ENCODE measurements at places on chromosomes 11 and 22.

- no peak for DNase-seq
These were observed 71.4 kb downstream of the CSNK2A3 start for GRCh38 chr11:11281626-11282025.

DNA sequence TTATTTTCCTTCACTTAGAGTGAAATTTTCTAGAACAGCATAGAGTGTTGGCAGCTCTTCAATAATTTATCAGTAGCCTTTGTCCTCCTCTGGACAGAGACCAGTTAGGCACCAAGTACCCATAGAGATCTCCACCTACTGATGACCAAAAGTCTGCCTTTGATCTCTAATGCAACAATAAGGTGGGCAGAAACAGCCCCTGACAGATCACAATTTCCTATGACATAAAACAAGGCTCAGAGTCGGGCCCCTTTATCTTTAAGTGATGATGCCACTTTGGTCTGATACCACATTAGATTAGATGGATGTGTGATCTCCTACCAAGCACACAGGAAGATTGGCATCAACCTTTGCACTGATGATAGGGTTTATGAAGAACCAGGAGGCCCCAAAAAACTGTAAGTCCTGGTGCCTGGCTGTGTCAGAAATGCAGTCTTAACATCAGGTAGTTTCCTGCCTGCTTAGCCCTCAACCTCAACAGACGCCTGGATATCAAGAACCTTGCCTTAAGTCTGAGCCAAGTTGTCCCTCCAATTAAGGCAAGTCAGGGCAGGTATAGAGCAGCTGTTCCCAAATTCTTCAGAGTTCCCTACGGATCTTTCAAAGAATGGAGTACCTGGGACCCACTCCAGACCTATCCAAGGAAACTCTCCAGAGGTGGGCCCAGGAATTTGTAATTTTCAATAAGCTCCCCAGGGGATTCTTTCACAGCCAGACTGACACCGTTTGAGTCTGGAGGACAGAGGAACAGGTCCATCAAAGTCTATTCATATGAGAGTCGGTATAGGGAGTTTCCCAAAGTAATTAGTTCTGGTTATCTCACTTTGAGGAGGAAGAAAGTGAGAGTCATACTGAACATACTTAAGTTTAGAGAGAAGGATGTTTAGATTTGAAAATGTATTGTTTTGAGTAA lies 30.6 kb upstream of the TMPRSS4 start:
- peak; percentile 21 for DNase-seq

GRCh38 chr11:114259551-114259983 lies 36.6 kb upstream of the NNMT start:
- DNase-seq, result no peak

DNA sequence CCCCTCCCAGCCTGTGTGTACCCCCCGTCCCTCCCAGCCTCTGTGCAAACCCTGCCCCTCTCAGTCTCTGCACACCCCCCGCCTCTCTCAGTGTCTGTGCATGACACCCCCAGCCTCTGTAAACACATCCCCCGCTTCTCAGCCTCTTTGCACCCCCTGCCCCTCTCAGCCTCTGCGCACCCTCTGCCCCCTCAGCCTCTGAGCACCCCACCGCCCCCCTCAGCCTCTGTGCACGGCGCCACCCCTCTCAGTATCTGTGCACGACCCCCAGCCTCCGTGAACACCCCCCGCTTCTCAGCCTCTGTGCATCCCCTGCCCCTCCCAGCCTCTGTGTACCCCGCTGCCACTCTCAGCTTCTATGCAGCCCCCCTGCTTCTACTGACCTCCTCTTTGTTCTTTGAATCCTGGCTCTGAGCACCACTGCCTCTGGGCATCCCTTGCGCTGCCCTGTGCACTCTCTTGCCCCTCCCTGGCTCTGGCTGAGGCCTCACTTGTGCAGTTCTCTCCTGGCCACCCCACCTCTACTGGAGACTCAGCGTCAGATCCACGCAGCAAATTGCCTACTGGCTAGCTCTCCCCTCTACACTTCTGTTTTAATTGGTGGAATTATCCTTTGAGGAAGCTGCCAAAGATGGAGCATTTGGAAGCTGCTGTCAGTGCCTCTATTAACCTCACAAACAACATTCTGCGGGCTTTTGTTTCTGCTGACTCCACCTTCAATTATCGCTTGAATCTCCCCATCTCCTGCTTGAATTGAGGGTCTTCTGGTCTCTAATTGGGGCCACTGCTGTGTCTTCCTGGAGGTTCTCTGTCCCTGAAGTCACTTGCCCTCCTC lies 838.6 kb downstream of the TBC1D22A start:
- DNase-seq, result no peak

DNA sequence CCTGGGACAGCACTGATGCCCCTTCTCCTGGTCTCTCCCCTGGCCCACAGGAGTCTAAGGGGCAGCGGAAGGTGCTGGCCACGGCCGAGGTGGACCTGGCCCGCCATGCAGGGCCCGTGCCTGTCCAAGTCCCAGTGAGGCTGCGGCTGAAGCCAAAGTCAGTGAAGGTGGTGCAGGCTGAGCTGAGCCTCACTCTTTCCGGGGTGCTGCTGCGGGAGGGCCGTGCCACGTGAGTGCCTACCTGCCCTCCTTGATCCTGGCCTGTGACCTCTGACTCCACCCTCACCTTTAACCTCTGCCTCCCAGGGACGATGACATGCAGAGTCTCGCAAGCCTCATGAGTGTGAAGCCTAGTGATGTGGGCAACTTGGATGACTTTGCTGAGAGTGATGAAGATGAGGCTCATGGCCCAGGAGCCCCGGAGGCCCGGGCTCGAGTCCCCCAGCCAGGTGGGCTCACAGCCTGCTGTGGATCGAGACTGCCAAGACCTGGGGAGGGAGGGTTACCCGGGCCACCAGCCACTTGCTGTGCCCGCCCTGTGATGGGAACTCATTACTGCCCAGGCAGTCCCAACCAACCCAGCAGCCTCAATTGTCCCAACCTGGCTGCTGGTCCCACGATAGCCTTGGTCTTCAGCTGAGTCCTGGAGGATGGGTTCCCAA lies 4.3 kb downstream of the EHBP1L1 start:
- DNase-seq, result no peak

DNA sequence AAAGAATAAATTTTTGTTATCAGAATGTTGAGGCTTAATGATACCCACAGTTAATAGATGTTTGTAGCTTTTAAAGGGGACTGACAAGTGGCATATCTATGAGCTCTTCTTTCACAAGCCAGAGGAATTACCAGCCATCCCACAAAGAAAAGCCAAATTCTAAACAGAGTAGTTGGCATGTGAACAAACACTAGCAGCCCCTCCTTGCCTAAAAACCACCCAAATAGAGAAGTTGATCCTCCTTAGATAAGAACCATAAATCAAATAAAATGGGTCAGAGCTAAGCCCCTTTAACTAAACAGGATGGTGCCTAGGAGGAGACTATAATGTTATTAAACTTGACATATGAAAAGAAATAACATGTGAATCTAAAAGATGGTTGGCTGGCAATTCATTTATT lies 11.4 kb downstream of the LPXN start:
- no peak for DNase-seq

GRCh38 chr11:95764267-95764898 lies 25.2 kb downstream of the FAM76B start:
- peak; percentile 58 for DNase-seq

- DNase-seq, result peak; percentile 23
These were observed 22.2 kb downstream of the CASP5 start for GRCh38 chr11:105000797-105001196.

DNA sequence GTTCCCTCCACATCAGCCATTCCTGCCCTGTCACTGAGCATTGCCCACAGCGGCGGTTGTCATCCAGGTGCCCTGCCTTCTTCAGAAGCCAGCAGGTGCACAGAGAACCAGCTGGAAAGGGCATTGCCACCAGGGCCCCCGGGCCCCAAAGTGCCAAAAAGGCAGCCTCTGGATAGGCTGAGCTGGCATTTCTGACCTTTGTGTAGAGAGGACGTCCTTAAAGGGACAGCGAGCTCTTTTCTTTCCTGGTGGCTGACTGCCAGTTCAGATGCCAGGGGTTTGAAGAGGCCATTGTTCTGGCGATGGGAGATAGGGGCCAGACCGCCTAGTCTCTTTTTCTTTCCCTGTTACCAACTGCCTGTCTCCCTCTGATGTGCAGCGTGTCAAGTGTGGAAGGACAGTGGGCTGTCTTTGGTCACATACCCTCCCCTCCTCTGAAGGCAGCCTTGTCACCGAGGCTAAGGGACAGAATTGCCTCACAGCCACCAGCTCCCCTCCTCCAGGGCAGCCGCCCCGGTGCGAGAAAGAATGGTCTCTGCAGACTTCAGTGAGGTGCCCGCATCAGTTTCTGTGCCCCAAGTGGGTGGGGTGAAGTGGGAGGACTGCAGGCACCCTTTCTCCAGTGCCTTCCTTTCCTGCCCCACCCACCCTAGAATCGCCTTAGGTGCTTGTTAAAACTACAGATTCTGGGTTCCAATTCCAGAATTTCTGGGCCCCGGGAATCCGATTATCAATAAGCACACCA lies 109.6 kb downstream of the SCN3B start:
- DNase-seq, result no peak

- no peak for DNase-seq
These were observed 13.0 kb downstream of the MRPL21 start for GRCh38 chr11:68890490-68891231.

GRCh38 chr22:22787786-22788459 lies 99.7 kb upstream of the IGLL5 start:
- DNase-seq, result peak; percentile 63

GRCh38 chr11:2377511-2378443 lies 667 bp downstream of the CD81 start:
- peak; percentile 38 for DNase-seq

DNA sequence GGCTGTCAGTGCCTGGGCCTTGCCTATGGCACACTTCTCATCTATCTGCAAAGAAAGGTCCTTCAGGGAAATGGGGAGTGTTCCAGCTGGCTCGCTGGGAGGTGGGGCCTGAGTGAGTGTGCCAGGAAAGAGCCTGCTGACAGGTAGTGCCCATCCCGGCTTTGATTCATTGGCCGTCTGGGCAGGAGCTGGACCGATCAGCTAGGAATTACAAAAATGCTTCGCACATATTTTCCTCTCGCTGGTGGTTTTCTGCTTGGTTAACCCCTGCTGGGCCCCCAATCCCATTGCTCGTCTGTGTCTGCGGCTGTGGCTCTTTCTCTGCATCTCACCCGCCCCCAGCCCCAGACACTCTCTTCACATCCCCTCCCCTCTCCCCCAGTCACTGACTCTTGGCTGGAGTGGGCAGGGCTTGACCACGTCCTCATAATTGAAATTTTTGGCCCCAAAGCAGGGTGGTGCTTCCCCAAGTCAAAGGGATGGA lies 10.8 kb downstream of the LIF start:
- DNase-seq, result no peak

- no peak for DNase-seq
These were observed 17.1 kb upstream of the EFCAB6 start for GRCh38 chr22:43828998-43829782.

GRCh38 chr11:26137651-26138050 lies 194.3 kb upstream of the ANO3 start:
- DNase-seq, result no peak

DNA sequence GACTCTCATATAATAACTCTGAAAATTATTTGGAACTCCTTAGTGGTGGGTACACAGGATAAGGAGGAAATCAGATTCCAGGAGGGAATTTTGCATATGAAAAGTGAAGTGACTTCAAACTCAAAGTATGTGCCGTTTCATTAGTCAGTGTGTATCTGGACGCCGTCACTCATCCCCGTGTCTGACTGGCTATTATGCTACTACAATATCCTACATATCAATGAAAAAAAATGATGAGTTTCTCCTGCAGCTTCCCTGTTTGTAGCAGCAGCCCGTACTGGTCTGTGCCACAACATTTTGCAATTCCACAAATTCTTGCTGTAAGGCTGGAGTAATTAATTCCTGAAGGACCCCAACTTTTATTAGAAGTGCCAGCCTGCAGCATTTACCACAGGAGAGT lies 16.5 kb downstream of the WT1 start:
- DNase-seq, result no peak

DNA sequence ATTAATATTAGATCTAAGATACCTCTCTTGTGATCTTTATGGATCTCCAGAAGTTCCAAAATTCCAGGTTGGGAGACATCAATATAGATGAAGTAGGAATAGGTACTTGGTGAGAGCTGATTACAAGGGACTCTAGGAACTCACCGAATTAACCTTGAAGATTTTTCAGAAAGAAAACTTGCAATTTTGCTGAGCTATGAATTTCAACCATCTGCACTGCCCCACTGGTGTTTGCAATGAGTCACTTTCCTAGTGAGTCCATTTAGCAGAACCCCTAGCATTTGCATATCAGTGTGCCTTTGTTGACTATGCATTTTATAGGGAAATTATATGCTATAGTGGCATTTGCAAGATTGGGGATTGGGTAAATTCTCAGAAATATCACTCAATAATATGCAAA lies 122.0 kb downstream of the CTNND1 start:
- DNase-seq, result no peak

DNA sequence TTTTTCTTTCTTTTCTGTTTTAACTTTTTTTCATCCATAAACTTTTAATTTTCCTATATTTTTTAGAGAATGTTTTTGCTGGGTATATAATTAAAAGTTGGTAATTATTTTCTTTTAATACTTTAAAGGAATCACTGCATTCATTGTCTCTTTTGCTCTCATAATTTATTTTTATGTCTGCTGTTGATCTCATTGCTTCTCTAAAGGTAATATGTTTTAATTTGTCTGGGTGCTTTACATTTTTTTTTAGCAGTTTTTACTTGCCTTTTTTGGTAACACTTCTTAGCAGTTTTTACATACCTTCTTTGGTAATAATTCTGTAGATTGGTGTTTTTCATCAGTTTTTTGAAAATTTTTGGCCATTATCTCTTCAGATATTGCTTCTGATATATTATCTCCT lies 89.4 kb upstream of the BMAL1 start:
- no peak for DNase-seq
